ENCODE measurements at places on chromosomes 7 and 10. TPM values are rescaled to one million over a fixed set of nuclear protein-coding genes. Genes with fewer than 3 reads are reported as not detected.

DNA sequence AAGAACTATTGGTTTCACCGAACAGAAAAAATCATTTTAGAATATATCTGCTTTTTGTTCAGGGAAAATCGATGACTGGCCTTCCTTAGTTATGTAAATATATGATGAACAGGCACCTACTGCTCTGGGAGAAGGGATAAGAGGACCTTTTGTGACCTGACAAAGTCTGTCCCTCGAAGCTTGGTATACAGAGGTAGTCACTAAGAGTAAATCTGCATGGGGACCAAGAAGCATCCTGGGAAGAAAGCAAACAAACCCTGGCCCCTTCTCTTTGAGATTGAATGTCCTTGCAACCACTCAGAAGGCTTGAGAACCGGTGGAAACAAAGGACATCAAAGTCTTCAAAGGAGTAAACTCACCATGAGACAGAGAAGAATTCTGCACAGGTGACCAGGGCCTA lies 52.3 kb downstream of the SKIDA1 start:
- H3K4me3 ChIP-seq, result no peak overlapping the region
- no peaks in the 10 kb centered on the region for H3K27me3 ChIP-seq
- no peaks in the 10 kb centered on the region for H3K4me1 ChIP-seq

DNA sequence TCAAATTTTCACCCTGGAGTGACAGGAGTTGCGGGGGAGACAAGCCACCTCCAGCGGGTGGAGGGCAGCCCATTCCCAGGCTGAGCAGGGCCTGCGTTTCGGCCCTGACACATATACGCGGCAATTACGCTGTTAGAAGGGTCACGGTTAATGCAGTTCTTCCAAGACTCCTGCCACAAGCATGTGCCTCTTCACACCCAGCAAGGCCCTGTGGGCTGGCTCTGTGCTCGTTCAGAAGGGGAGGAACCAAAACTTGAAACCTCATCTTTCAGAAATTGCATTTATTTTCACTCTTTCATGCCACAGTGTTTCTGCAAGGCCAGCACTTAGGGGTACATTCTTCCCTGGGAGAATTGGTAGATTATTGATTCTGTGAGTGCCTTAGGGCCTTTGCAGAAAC lies 24.7 kb downstream of the LRMDA start:
- no peak for DNase-seq
- no peaks in the 10 kb centered on the region for H3K27me3 ChIP-seq
- H3K4me3 ChIP-seq, result no peak overlapping the region
- no peaks in the 10 kb centered on the region for H3K4me1 ChIP-seq

GRCh38 chr7:148260599-148260998 lies 330.0 kb upstream of the C7orf33 start:
- no peak for DNase-seq
- H3K4me3 ChIP-seq, result no peak overlapping the region
- no peaks in the 10 kb centered on the region for H3K27me3 ChIP-seq

DNA sequence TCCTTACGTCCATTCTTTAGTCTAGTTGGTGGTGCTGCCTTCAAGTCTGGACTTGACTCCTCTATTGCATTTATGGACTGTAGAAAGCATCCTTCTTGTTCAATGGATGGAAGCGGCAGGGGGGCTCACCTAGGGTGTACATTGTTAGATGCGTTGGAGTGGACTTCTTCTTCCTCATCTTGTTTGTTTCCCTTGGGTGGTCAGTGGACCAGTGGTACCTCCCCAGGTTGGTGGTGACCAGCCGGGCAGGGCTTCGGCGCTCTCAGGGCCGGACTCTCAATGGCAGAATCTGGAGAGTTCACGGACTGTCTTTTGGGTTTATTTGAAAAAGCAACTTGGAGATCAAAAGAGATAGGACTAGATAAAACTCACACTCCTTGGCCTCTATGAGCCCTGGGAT lies 6.2 kb upstream of the BTBD16 start:
- H3K4me3 ChIP-seq, result no peak overlapping the region
- no peaks in the 10 kb centered on the region for H3K27me3 ChIP-seq
- no peak overlapping the region for H3K27ac ChIP-seq
- peaks cover 16% of the 10 kb centered on the region for H3K4me1 ChIP-seq
- no peak for DNase-seq
- H3K36me3 ChIP-seq, result no peaks in the 10 kb centered on the region

DNA sequence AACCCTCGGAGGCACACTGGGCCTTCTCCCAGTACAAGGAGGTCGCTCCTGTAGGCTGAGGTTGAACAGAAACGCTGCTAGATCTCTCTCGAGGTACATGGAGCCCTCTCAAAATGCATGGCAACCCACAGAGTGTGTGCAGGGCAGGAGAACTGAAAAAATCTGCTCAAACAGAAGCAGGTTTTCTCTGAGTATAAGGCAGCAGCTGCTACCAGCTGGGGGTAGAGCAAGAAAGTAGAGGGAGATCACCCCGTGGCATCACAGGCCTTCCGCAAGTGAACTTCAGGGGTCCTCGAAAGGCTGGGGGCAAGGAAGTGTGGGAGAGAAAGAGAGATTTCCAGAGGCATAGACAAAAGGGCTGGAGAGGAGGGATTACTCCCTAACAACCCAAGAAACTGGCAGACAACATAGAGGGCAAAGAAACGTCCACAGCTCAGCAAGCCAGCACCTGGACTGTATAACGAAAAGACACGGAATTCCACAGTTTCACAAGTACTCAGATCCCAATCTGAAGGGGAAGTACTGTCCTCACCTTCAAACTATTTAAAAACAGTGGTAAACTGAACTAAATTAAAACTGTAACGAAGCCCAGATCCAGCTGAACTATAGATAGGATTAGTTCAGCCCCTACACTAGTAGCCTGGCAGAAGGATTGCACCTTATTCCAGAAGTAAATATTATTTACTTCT lies 299.2 kb downstream of the IPMK start:
- H3K27me3 ChIP-seq, result no peaks in the 10 kb centered on the region
- H3K4me1 ChIP-seq, result no peaks in the 10 kb centered on the region
- no peaks in the 10 kb centered on the region for H3K36me3 ChIP-seq
- H3K4me3 ChIP-seq, result no peak overlapping the region

- H3K27ac ChIP-seq, result no peak overlapping the region
- no peak for DNase-seq
- H3K4me3 ChIP-seq, result no peak overlapping the region
- H3K36me3 ChIP-seq, result peaks cover 92% of the 10 kb centered on the region
- H3K4me1 ChIP-seq, result no peaks in the 10 kb centered on the region
These were observed 33.6 kb downstream of the TRRAP start for GRCh38 chr7:98911916-98912315.

GRCh38 chr7:116906391-116906790 lies 44.0 kb downstream of the CAPZA2 start:
- H3K27me3 ChIP-seq, result no peaks in the 10 kb centered on the region
- no peak overlapping the region for H3K27ac ChIP-seq
- no peaks in the 10 kb centered on the region for H3K4me1 ChIP-seq
- DNase-seq, result no peak
- H3K36me3 ChIP-seq, result peaks cover 66% of the 10 kb centered on the region

DNAJC12 gene
- 7.1 TPM for total RNA-seq

DNA sequence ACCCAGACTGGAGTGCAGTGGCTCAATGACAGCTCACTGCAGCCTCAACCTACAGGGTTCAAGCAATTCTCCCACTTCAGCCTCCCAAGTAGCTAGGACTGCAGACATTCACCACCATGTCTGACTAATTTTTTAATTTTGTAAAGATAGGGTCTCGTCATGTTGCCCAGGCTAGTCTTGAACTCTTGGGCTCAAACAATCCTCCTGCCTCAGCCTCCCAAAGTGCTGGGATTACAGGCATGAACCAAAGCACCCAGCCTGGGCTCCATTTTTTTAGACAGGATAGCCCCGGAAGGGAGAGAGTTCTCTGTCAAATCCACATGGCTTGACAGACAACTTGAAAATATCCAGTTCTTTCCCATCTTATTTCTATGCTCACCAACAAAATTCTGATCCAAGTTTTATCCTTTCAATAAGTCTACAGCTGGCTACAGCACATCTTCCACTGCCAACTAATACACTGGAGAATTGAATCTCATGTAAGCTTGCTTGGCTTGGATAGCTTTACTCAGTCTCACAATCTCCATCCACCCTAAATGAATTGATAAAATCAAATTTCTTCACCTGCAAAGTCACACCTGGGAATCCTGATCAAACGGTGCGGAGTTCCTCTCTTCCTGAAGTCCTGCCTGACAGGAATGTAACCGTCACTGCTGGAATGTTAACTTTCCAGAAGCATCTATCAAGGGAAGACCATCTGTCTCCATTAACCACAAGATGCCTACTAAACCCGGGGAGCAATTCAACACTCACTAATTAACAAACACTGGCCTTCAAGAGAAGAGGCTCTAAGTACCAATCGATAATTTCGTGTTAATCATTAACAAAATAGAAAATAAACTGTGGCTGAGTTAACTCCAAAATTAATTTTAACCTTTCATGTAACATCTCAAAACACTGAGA lies 239.7 kb upstream of the MKLN1 start:
- H3K27ac ChIP-seq, result no peak overlapping the region
- DNase-seq, result no peak
- peaks cover 80% of the 10 kb centered on the region for H3K4me1 ChIP-seq

CHST15 gene
- 69.2 TPM for total RNA-seq

DNA sequence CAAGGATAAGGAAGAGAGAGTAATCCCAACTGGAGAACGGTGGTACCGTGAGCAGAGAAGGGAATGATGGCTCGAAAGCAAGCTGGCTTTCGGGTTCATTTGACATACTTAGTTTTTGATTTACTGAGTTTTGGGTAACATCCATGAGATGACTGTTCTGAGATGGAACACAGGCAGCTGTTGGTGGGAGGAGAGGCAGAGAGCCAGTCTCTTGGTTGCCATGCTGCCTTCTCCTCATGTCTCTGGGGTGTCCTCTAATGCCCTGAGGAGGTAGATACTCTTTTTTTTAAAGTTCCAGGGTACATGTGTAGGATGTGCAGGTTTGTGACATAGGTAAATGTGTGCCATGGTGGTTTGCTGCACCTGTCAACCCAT lies 76.4 kb upstream of the NRP1 start:
- H3K36me3 ChIP-seq, result no peaks in the 10 kb centered on the region
- DNase-seq, result peak; percentile 53
- no peak overlapping the region for H3K4me3 ChIP-seq
- peaks cover 3% of the 10 kb centered on the region for H3K4me1 ChIP-seq
- H3K27ac ChIP-seq, result no peak overlapping the region
- no peaks in the 10 kb centered on the region for H3K27me3 ChIP-seq

DNA sequence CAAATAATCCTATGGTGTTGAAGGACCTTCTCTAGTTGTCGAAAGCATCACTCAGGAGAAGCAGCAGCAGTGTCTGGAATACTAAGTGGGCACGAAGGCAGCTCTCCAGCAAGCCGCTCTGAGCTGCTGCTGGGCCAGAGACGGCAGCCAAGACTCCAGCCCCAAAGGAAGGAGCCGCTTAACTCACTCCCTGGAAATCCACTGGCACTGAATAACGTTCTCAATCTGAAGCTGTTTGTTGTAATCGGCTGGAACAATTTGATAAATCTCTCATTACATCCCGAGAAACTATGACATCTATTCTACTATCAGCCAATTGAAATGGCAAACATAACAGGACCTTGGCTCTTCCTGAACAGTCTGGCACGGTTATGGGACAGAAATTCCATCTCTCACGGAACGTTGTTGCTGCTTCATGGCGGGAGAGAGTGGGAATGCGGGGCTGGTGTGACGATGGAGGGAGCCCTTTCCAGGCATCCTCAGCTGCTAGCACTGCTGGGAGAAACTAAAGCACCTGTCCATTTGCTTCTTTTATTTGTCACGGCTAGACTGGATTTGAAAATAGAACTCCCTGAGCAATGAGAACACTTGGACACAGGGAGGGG lies 331.5 kb upstream of the RNF32 start:
- H3K27me3 ChIP-seq, result no peaks in the 10 kb centered on the region
- H3K27ac ChIP-seq, result no peak overlapping the region
- H3K36me3 ChIP-seq, result no peaks in the 10 kb centered on the region
- DNase-seq, result no peak

- H3K27me3 ChIP-seq, result no peaks in the 10 kb centered on the region
- no peak for DNase-seq
- H3K36me3 ChIP-seq, result no peaks in the 10 kb centered on the region
- no peak overlapping the region for H3K27ac ChIP-seq
- H3K4me3 ChIP-seq, result no peak overlapping the region
- no peaks in the 10 kb centered on the region for H3K4me1 ChIP-seq
These were observed 167.6 kb downstream of the SNX13 start for GRCh38 chr7:17772581-17773288.

AGR3 gene
- not detected for total RNA-seq

KAZALD1 gene
- 2.1 TPM for total RNA-seq

GPR146 gene
- total RNA-seq, result 24.0 TPM

HEPACAM2 gene
- total RNA-seq, result not detected

RELN gene
- total RNA-seq, result 10.1 TPM

NEBL gene
- 2.1 TPM for total RNA-seq

GRCh38 chr7:99272476-99273045 lies at the start of gene MYH16:
MYH16 (plus strand) TSS chr7:99272839.
- peaks cover 15% of the 10 kb centered on the region for H3K27me3 ChIP-seq
- no peaks in the 10 kb centered on the region for H3K36me3 ChIP-seq
- H3K27ac ChIP-seq, result no peak within 1 kb of the TSS
- H3K4me3 ChIP-seq, result no peak within 1 kb of the TSS
- H3K4me1 ChIP-seq, result no peaks in the 10 kb centered on the region

Data from esophagus muscularis mucosa (tissue), 4 donors.